ENCODE measurements at places on chromosomes 3 and 15.

DNA sequence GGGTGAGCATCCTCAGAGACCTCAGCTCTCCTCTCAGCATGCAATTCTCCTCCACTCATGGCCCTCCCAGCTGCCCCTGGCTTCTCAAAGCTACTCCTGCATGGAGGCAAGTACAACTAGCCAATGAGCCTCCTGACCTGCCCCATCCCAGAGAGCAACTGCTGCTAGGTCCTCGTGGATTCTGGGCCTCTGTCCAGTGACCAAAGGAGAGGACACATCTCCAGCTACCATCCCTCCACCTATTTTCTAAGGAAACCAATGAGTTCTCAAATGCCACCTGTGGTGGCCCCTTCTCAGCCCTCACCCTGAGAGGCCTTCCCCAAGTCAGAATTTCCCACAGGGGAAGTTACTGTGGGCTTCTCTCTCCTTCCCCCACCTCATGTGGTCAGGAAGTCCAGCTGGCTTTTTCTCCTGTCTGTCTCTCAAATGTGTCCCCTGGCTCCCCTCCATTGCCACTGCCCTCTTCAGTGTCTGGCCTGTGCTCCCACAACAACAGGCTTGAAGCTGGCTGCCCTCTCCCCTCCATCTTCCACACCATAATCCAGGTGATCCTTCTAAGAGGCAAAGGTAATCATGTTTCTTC is 43.0 kb downstream of the LIPC start:
- DNase-seq = no peak

- DNase-seq = no peak
Observed at GRCh38 chr3:20608054-20608738, 422.2 kb upstream of the SGO1 start.

- DNase-seq = no peak
Observed at GRCh38 chr15:77854980-77855379, 222.3 kb upstream of the LINGO1 start.

DNA sequence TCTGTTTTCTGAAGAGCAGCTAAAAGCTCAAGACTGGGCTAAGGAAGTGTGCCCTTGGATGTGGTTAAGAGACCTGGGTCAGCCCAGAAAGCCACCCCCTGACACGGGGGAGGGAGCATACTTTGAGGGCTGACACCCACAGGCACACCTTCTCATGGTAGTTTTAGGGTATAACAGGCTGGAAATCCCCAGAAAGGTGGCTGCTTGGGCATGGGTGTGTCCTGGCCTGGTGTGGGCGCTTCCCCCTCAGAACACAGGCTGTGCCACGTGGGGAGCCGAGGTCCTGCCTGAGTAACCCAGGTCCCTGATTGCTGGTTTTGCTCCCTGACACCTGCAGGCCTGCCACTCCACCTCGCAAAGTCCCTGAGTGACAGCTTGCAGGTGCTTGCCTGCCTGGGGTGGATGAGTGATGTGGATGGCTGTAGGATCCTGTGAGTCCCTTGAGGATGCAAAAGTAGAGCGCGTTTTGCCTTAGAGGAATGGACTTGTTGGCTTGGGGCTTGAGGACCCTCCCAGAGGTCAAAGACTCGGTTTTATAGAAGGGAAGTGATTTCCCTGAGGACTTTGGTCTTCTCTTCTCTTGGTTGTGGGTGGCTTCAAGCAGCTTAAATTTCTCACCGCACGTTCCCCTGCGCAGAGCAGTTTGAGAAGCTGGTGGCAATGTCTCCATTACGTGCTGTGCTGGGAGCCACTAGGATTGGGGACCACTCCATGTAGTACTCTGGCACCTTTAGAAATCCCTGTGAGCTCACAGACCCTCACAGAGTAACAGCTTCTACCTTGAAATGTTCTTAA is 94.4 kb downstream of the DNASE1L3 start:
- DNase-seq = no peak

- no peak for DNase-seq
Observed at GRCh38 chr3:121064121-121064520, 156.1 kb downstream of the STXBP5L start.

- no peak for DNase-seq
Observed at GRCh38 chr3:11172096-11172690, 17.9 kb downstream of the HRH1 start.

- DNase-seq = no peak
Observed at GRCh38 chr3:197103766-197104165, 74.1 kb upstream of the MELTF start.

DNA sequence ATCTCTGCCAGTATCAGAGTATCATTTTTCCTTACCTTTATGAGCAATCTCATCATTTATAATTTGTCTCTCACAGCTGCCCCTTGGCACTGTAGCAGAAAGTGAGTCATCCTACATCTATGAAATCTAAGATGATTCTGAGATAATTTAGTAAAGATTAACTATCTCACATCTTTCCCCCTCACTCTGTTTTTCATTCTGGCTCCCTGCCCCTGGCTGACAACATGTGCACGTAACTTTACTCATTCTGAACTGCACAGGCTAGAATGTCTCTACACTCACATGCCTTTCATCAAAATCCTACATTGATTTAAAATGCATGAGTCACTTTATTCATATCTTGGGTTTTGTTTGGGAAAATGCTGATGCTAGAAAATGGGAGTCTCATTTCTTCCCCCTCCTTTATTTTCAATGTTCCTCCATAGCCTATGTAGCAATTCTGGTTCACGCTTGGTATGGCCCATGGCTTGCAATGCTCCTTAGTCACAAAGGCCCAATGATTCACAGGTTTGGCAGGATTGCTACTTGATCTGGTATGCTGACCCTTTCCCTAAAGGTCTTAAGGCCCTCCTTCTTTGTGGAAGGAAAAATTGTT is 838.5 kb downstream of the TUSC7 start:
- peak; percentile 97 for DNase-seq

GRCh38 chr15:52858782-52859176 is 68.6 kb upstream of the ONECUT1 start:
- no peak for DNase-seq

GRCh38 chr3:109023167-109023566 is 69.5 kb upstream of the GUCA1C start:
- no peak for DNase-seq

DNA sequence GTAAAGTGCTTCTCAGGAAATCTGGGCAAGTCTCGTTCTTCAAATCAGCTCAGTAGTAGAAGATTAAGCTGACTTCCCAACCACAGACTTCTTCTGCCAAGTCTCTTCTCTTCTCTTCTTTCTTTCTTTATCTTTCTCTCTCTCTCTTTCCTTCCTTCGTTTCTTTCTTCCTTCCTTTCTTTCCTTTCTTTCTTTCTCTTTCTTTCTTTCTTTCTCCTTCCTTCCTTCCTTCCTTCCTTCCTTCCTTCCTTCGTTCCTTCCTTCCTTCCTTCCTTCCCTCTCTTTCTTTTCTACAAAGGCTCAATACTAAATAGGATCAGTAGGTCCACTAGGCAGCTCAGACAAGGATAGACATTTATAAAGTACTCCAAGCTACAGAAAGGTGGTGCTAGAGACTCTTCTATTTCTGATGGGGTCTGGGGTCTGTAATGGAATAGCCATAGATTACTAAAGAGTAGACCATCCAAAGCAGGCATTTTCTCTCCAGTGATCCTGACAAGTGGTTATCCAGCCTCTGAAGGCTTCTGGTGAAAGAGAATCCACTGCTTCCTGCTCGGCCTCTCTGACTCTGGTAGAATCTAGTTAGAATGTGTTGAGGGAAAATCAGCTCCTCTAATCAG is 100.8 kb downstream of the TPRG1 start:
- no peak for DNase-seq

DNA sequence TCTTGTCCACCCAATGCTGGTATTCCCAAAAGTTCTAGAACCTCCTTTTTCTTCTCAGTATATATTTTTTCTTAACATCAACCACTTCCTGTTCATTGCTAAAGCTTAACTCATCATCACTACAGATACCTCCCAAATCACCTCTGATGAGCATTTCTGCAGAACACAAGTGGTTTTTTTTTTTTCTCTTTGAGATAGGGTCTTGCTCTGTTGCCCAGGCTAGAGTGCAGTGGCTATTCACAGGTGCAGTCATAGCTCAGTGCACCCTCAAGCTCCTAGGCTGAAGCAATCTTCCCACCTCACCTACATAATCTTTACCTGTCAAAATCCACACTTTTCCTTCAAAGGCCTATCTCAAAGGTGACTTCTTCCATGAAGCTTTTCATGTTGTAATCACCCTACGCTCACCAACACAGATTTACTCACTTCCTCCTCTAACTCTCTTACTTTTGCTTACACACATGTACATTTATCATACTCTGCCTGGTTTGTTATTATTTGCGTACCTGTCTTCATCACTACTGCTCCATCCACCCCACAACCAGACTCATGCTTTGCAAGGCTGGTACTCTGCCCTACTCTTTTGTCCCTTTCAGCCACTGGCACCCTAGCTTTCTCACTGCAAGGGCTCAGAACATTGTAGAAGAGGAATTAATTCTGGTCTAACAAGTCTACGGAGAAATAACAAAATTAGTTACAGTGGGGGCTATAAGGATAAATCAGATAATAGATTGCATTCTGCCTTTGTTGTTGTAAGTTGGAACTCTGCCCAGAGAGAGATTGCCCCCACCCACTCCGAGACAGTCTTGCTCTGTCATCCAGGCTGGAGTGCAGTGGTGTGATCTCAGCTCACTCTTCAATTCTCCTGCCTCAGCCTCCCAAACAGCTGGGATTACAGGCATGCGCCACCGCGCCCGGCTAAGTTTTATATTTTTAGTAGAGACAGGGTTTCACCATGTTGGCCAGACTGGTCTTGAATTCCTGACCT is 27.5 kb downstream of the HERC1 start:
- no peak for DNase-seq

- no peak for DNase-seq
Observed at GRCh38 chr3:194313560-194314387, 37.4 kb downstream of the CPN2 start.

DNA sequence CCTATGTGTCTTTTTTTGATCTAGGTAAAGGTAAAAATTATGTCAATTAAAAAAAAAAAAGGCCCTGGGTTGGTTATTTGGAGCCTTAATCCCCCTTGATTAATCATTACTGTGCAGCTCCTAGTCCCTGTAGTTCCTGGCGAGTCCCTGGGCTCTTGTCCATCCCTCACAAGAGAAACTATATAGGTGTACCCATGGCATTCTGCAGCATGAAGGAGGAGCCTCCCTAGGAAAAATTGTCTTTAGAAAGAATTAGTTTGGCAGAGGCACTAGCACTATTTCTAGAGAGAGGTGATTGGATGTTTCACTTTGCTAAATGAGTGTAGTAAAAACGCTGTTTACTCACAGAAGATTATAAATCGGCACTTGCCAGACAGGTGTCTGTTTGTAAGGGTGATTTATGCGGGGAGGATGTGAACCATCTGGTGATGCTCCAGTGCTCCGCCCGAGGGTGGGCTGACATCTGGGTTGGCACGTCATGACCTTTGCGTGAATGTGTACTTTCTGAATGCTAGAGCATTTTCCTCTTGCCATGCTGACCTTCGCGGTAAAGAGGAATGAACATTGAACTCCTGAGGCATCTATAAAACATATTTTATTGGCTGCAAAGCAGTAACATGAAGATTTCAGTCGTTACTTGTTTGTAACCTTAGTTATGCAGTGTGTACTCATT is 12.6 kb downstream of the PLCL2 start:
- DNase-seq = no peak

DNA sequence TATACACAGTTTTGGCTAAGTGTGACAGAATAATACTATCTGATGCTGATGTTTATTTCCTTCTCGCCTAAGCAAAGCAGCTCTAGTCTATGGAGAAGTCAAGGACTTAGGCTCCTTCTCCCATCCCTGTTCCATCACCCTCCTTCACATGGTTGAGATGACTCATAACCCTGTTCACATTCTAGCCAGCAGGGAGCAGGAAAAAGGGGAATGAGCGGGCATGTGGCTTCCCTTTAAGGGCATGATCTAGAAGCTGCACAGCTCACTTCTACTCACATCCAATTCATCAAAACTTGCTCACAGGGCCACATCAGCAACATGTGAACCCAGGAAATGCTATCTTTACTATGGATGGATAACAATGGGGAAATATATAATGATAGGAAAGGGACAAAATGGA is 40.9 kb downstream of the CBLB start:
- peak; percentile 74 for DNase-seq

- no peak for DNase-seq
Observed at GRCh38 chr3:127485396-127486170, 105.0 kb downstream of the TPRA1 start.

DNA sequence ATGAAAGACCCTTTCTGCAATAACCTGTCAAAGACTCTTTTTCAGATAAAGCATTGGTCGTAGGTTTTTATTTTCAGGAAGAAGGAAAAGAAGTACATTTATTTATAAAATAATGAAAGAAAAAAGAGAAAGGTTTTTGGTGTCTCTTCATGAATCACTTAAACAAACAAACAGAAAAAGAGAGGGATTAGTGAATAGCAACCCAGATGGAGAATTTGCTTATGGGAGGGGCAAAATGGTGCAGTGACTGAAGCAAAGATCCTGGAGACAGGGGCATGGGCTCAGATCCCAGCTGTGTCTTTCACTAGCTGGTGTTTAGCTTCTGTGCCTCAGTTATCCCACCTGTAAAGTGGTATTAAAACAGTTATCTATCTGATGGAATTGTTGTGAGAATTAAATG is 78.6 kb upstream of the PFN2 start:
- DNase-seq = no peak

- DNase-seq = no peak
Observed at GRCh38 chr15:91473894-91474545, 374.0 kb downstream of the SV2B start.

- DNase-seq = no peak
Observed at GRCh38 chr15:66726386-66726785, 24.4 kb downstream of the SMAD6 start.

- DNase-seq = no peak
Observed at GRCh38 chr3:171807806-171808205, 2.5 kb downstream of the PLD1 start.

GRCh38 chr15:40081691-40082194 is 26.9 kb downstream of the BMF start:
- DNase-seq = no peak

GRCh38 chr3:67361323-67361722 is 293.1 kb downstream of the SUCLG2 start:
- DNase-seq = no peak

- DNase-seq = no peak
Observed at GRCh38 chr15:48242015-48242414, 35.9 kb downstream of the SLC12A1 start.

GRCh38 chr15:58932710-58933280 is 684 bp downstream of the SLTM start:
- DNase-seq = no peak

DNA sequence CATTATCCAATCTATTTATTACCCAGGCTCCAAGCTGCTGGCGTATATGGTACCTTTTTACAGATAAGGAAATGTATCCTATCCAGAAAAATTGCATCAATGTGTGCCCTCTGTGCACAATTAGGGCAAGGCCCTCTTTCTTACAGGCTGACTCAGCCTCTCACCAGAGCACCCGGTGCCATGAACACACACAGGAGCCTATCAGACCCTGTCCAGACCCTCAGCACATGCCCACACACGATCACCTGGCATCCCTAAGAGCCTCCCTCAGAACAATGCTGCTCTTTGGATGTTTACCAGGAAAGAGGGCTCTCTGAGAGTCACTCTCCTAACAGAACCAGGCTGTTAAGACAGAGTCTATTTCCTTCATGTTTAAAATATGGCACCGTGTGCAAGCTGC is 460.0 kb upstream of the TBL1XR1 start:
- DNase-seq = no peak

GRCh38 chr15:66761726-66762595 is 59.9 kb downstream of the SMAD6 start:
- peak; percentile 28 for DNase-seq

- no peak for DNase-seq
Observed at GRCh38 chr3:40930756-40931155, 268.5 kb upstream of the CTNNB1 start.

Measured in RCC 7860 (cell line).